ENCODE measurements at places on chromosomes 4 and X.

GRCh38 chrX:39898147-39898546 lies 199.6 kb downstream of the BCOR start:
- DNase-seq, result no peak

- DNase-seq, result peak; percentile 86
Observed at GRCh38 chr4:181685911-181686310, 557.3 kb upstream of the TENM3 start.

DNA sequence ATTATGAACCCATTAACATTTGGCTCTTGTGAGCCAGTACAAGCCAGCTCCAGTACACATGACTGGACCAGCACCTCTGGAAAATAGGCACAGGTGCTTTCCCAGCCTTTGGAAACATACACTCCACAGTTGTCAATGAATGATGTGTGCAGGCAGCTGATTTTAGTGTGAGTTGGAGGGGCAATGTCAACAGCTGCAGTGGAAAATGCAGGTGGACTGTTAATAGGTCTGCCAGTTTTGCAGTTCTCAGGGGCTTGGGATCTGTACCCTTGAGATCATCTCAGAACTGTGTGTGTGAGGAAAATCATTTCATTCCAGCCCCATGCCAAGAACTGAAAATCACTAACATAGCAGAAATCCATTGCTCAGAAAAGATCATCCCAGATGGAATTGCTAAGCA lies 81.7 kb upstream of the CHRDL1 start:
- no peak for DNase-seq

DNA sequence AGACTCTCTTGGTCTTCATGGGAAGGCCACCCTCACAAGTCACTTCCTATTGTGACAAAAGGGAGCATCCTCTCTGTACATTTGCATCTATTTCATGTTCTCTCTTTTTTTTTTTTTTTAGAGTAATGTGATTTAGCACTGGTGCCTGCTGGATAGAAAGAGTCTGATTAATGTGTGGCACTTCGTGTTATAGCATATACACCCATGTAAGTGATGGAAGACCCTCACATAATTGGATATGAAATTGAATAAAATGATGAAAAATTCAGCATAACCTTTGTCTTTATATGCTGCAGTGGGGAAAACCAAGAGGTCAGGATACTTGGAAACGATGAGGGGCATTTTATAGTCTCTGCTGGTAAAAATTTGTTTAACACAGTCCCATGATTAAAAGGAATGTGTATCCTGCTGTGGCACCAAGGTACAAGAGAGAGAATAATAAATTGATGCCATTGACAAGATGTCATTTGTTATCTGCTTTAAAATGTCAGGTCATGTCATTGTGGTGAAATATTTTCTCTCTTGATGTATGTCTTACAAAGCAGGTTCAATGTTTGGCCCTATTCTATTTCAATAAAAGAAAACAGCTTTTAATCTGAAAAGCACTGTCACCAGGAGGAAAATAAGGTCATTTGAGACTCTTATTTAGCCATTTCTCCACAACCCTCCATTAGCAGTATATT lies 1115.4 kb downstream of the STPG2 start:
- DNase-seq, result no peak

- peak; percentile 5 for DNase-seq
Observed at GRCh38 chrX:37420185-37420584, 71.0 kb downstream of the PRRG1 start.

GRCh38 chrX:105462186-105462585 lies 241.7 kb upstream of the TEX13A start:
- DNase-seq, result no peak

GRCh38 chr4:122827258-122827878 lies 737 bp downstream of the FGF2 start:
- DNase-seq, result peak; percentile 47

GRCh38 chr4:5710065-5710960 lies 688 bp upstream of the EVC start:
- peak; percentile 42 for DNase-seq

DNA sequence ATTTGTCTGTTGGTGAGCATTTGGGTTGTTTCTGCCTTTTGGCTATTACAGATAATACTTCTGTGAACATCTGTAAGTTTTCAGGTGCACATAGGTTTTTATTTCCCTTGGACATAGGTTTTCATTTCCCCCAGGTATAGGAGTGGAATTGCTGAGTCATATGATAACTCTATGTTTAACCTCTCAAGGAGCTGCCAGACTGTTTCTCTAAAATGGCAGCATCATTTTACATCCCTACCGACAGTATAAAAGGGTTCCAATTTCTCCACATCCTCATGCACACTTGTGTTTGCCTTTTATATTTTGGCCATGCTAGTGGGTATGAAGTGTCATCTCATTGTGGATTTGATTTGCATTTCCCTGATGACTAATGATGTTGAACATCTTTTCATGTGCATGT lies 53.5 kb downstream of the TMEM164 start:
- no peak for DNase-seq

GRCh38 chrX:131955099-131955777 lies 67.9 kb upstream of the STK26 start:
- no peak for DNase-seq

DNA sequence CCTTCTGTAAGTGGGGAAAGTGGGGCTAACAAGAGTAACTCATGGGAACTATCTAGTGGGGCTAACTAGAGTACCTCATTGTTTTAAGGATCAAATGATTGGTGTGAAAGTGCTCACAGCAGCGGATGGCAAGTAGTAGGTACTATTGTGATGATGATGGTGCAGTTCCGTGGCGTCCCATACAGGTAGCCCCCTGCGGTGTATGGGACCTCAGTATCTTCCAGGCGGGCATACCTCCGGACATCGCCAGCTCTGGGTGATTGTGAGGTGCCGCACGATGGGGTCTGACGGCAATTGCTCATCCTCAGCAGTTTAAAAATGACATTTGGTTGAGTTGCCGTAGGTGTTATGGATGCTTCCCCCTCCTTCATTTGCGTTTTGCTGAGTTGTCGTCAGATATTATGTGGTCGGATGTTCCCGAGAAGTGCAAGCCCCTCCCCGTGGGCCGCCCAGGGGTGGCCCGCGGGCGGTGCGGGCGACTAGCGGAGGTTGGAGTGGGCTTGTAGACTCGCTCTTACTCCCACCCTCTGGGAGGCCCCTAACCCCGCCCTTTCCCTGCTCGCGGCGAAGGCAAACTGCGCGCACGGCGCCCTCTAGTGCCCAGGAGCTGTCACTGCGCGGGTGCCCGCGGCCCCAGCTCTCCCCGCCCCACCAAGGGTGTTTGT lies 18.3 kb upstream of the GPR101 start:
- DNase-seq, result peak; percentile 39

DNA sequence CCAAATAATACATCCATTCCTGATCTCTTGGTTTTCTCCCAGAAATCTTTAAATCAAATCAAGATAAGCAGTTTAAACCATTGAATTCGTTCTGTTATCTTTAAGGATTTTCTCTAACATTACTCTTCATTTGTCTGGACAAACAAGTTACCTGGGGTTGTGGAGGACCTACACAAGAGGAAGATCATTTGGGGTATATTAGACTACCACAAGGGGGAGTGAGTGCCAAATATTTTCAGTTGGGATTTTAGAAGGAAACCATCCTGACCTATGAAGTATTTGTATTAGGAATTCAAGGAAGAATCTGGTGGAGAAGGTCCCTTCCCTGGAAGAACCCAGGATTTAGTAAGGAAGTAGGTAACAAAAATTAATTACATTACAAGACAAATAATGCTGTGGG lies 12.0 kb upstream of the DCHS2 start:
- peak; percentile 11 for DNase-seq

DNA sequence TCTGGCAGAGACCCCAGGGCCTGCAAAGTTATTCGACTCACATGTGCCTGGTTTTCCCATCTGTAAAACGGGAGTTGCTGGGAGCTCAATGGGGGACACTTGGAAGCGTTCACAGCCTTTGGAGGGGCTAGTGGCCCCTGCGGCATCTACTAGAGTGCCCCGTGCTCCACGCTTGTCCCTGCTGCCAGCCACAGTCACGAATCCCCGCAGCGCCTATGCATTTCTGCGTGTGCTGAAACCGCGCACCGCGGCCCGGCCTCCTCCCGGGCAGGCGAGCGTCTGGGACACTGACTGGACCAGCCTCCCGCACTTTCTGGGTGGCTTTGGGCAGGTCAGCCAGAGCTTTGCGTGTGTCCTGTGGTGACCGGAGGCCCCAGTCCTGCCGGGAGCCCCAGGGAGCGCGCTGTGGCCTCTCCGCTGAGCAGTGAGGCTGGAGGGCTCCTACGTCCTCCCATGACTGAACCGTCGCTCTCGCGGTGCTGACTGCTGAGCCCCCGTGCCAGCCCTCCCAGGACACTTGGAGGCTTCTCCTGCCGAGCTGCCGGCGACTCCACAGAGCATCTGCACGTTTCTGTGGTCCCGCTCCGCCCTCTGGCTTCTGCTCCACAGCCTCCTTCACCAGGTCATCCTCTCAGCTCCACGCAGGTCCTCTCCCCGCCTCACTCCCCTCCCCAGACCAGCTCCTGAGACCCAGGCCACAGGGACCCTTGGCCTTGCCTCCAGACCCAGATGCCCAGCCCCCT lies 36.3 kb downstream of the PIGG start:
- no peak for DNase-seq

- DNase-seq, result no peak
Observed at GRCh38 chr4:17437396-17437795, 74.5 kb downstream of the QDPR start.

DNA sequence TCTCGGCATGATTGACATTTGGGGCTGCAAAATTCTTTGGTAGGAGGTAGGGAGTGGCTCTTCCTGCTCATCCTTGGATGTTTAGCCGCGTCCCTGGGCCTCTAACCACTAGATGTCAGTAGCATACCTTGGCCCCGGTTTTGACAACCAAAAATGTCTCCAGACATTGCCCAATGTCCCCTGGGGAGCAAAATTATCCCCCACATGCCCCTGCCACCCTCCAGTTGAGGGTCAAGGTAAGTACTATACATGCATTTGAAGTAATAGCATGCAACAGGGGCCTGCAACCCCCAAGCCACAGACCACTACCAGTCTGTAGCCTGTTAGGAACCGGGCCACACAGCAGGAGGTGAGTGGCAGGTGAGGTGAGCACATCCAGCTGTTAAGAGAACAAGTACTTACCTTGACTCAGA lies 17.6 kb upstream of the KIAA1210 start:
- DNase-seq, result peak; percentile 2

Measured in EL (cell line).